Stimulated activated CD4-positive, alpha-beta T cell treated with anti-CD3 and anti-CD28 coated beads, TNF-alpha, amount 100 ng/mL, for 1 hour (primary cell): ENCODE measurements at places on chromosomes 11 and 22.
A peak's percentile ranks its signal among the peaks of the same experiment; 100 is the strongest.

DNA sequence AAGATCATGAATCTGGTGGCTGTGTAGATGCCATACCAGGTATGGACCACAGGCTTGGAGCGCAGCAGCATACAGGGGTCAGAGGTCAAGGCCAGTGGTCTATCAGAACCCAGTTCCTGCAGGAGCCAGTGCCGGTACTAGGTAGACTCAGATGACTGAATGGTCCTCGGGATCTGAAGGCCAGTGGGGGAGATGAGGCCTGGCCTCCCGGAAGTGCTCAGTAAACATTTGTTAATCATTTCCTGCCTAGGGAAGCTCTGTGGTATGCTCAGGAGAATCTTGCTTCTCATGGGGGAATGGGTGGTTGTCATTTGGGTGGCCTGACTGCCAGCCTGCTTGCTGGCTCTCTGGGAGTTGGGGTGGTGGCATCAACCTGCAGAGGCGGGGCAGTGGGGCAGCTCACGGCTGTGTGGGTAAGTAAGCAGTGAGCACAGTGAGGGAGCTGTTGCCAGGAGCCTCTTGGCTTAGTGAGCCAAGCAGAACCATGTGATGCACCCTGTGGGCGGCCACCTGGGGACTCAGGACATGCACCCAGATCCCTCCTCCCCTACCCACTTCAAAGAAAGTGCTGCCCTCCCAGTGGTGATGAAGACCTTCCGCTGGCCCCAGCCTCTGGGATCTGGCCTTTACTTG is 33.0 kb downstream of the PTPRJ start:
- no peak for DNase-seq

DNA sequence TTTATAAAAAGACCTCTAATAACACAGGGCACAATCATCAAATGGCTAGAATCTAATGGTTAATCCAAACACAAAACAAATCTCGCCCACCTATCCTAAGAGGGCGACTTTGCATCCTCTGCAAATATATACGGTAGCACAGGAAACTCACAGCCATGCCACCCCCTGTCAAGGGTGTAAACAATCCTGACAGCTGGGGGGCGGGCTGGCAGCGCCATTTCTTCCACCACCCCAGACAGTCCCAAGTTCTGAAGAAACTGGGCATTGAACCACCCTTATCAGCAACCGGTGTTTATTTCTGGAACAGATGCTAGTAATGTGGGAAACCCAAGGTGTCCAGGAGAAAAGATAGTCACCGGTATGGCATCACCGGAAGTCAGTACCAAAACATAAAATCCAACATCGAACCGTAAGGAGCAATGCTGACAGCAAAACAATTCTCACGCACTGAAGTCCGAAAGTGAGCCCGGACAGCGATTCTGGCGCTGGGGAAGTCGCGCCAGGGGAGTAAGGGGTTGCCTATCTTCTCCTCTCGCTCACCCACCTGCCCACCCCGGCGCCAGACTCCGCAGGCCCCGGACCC is 825 bp downstream of the FBXO3 start:
- no peak for DNase-seq

GRCh38 chr11:19241260-19242178 is 774 bp upstream of the E2F8 start:
- no peak for DNase-seq

DNA sequence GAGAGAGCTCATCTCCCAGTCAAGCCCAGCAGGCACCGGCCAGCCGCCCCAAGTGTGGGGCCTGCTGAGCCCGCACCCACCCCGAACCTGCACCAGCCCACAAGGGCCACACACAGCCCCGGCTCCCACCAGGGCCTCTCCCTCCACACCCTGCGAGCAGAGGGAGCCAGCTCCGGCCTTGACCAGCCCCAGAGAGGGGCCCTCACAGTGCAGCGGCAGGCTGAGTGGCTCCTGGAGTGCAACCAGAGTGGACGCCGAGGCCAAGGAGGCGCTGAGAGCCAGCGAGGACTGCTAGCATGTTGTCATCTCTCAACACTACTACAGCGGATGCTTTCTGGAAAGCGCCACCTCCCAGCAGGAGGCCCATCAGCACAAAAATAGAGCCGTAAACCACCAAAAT is 10.9 kb downstream of the DEFB108B start:
- DNase-seq, result no peak

- DNase-seq, result no peak
These were observed 124.5 kb upstream of the SORL1-AS1 start for GRCh38 chr11:121577106-121577848.

DNA sequence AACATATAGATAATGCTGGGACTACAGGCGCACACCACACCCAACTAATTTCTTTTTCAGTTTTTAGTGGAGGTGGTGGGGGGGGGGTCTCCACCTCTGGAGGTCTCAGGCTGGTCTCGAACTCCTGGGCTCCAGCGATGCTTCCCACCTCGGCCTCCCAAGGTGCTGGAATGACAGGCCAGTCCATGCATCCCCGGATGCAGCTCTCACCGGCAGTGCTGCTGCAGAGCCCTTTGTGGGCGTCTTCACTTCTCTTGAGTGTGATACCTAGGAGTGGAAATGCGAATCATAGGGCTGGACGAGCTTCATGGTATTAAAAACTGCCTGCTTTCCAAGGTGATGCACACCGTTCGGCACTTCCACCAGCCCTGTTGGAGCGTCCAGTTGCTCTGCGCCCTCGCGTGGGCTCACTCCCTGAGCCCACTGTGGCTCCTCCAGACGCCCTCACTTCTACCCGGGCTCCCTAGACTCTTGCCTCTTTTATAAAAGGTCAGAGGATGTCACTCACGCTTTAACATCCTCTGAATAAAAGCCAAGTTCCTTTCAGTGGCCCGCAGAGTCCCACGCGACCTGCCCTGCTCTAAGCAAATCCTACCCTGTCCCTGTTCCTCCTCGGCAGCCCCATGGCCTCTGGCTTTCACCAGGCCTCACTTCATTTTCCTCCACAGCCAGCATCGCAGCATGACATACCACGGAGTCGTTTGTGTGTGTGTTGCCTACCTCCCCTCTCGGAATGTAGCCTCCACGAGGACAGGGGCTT is 837 bp upstream of the BID start:
- no peak for DNase-seq

DNA sequence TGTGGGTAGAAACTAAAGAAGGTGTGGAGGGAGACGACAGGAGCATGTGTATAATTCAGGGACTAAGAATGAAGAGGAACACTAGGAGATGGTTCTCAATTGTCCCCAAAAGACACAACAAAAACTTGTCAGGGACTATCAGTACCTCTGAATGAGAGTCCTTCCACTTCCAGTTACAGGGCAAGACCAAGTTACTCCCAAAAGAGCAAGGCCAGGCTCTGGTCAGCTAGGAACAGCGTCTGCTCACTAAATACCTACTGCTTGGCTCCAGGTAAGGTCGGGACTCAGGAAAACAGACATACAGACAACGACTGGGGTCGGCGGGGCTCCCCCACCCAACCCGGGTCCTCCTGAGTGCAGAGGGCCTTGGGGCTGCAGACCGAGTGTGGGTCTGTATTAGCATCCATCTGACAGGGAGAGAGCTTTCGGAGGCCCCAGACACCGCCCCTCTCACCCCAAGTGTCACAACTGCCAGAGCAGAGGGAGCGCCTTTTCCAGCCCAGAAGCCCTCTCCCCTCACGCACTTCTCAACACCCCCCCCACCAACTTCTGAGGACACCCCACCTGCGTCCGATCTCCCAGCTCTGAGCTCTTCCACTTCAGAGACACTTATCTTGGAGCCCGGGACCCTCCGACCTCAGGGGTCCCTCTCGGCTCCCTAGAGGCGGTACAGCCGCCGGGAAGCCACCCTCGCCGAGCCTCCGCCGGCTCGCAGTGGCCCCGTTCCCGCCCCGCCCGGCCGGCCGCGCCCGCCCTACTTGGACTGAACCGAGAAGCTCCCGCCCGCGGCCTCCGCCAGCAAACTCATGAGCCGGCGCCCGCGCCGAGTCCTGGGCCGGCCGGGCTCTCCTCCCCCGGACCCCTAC is 522 bp downstream of the RHOG start:
- DNase-seq, result no peak

DNA sequence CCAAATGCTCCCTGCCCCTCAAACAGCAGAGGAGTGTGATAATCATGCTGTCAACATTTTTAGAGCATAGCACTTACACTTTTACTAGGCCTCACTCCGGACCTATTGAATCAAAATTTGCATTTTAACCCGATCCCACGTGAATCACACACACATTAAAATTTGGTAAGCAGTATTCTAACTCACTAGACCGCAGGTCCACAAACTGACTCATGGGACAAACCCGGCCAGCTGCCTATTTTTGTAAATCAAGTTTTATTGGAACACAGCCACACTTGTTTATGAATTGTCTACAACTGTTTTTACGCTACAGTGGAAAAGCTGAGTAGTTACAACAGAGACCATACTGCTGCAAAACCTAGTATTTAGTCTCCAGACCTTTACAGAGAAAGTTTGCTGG is 43.3 kb downstream of the SNX19 start:
- DNase-seq, result no peak

DNA sequence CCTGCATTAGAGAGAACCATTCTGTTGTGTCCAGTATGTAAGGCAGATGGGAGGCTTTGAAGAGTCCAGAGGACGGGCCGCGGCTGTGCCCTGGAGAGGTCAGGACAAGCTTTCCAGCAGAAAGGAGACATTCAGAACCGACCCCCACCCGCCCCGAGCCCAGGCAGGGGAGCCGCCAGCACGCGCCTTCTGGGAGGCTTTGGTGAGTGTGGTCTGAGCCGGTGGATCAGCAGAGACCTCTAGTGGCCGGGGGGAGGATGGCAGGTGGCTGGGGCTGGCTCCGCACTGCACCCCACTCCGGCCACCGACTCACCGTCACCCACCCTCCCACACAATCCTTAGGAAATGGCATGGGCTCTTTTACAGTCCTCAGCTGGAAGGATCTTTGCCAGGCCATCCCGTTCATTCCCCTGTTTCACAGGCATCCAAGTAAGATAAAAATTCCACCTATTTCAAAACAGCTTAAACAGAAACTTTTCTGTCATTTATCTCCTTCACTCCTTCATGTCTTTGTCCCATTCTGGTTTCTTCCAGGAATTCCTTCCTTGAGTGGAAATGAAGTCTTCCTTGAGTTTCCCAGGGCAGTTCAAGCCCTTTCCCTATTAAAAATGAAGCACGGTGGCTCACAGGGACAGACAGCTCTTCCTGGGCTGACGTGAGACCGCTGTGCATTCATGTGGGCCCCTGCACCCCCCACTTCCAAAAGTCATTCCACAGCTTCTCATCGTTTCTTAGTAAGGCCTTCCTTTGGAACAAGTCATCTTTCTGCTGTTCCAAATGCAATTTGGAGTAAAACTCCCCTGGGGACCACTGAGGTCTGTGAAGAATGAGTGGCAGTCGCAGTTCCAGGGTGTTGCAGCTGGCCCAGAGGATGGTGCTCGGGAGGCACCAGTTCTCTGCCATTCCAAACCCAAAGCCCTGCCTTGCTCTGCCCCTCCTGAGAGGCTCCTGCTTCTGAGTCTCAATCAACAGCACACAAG is 91.0 kb downstream of the FEZ1 start:
- peak; percentile 11 for DNase-seq

GRCh38 chr11:58919980-58920379 is 19.3 kb upstream of the GLYATL1 start:
- no peak for DNase-seq

- no peak for DNase-seq
These were observed 293.5 kb downstream of the MN1 start for GRCh38 chr22:27507935-27508526.

- DNase-seq, result no peak
These were observed 722 bp downstream of the IFITM10 start for GRCh38 chr11:1749395-1750351.

- no peak for DNase-seq
These were observed 16.3 kb upstream of the VSIG10L2 start for GRCh38 chr11:125929445-125930075.
